HepG2 (cell line): ENCODE measurements at places on chromosomes 12 and 14. TPM values are rescaled to one million over a fixed set of nuclear protein-coding genes. Genes with fewer than 3 reads are reported as not detected.

- H3K4me1 ChIP-seq = peaks cover 53% of the 10 kb centered on the region
- no peaks in the 10 kb centered on the region for H3K27me3 ChIP-seq
Measured at GRCh38 chr12:114662512-114663177, 21.3 kb downstream of the TBX3 start.

- peaks cover 7% of the 10 kb centered on the region; the same call in 1 of the 2 replicates for H3K4me1 ChIP-seq
- peaks cover 9% of the 10 kb centered on the region for H3K27me3 ChIP-seq
- DNase-seq = no peak
- H3K36me3 ChIP-seq = no peaks in the 10 kb centered on the region
- no peak overlapping the region for H3K27ac ChIP-seq
Measured at GRCh38 chr12:54033980-54034784, 1.3 kb downstream of the HOXC5 start.

- no peaks in the 10 kb centered on the region for H3K27me3 ChIP-seq
- H3K4me3 ChIP-seq = no peak overlapping the region
- no peaks in the 10 kb centered on the region for H3K4me1 ChIP-seq
- DNase-seq = no peak
Measured at GRCh38 chr12:10405294-10405693, 4.3 kb downstream of the KLRC4 start.

GRCh38 chr12:106195621-106196027 is 52.2 kb downstream of the CKAP4 start:
- no peak overlapping the region for H3K4me3 ChIP-seq
- peak overlapping the region; percentile 37 for H3K27ac ChIP-seq
- DNase-seq = peak; percentile 72

GRCh38 chr14:97655169-97655948 is 858.2 kb downstream of the VRK1 start:
- H3K4me1 ChIP-seq = no peaks in the 10 kb centered on the region
- DNase-seq = no peak
- H3K4me3 ChIP-seq = no peak overlapping the region
- H3K27ac ChIP-seq = no peak overlapping the region
- H3K36me3 ChIP-seq = no peaks in the 10 kb centered on the region
- H3K27me3 ChIP-seq = no peaks in the 10 kb centered on the region

DNA sequence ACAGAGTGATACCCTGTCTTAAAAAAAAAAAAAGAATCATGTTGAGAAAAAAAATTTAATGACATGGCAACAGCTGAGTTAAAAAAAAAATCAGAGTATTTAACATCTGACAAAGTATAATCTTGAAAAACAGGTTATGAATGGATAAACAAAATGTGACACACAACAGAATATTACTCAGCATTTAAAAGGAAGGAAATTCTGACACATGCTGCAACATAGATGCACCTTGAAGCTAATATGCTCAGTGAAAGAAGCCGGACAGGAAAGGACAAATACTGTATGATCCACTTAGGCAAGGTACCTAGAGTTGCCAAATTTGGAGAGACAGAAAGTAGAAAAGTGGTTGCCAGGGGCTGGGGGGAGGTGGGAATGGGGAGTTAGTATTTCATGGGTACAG is 19.4 kb upstream of the EIF2B2 start:
- H3K4me1 ChIP-seq = peaks cover 24% of the 10 kb centered on the region
- H3K27me3 ChIP-seq = peaks cover 44% of the 10 kb centered on the region; the same call in 2 of the 3 replicates
- H3K36me3 ChIP-seq = no peaks in the 10 kb centered on the region

GRCh38 chr12:1692895-1693610 is 2.2 kb downstream of the ADIPOR2 start:
- no peak for DNase-seq
- H3K27ac ChIP-seq = no peak overlapping the region
- H3K27me3 ChIP-seq = no peaks in the 10 kb centered on the region

Gene TMEM119
- total RNA-seq = not detected in 2 replicates

Gene NANOG
- total RNA-seq = 0.24 TPM in 1 of 2 replicates, not detected in the other
